ENCODE measurements at places on chromosomes 6 and 20.

GRCh38 chr6:137588472-137588871, 94.3 kb upstream of the OLIG3 start:
- no peak for DNase-seq

DNA sequence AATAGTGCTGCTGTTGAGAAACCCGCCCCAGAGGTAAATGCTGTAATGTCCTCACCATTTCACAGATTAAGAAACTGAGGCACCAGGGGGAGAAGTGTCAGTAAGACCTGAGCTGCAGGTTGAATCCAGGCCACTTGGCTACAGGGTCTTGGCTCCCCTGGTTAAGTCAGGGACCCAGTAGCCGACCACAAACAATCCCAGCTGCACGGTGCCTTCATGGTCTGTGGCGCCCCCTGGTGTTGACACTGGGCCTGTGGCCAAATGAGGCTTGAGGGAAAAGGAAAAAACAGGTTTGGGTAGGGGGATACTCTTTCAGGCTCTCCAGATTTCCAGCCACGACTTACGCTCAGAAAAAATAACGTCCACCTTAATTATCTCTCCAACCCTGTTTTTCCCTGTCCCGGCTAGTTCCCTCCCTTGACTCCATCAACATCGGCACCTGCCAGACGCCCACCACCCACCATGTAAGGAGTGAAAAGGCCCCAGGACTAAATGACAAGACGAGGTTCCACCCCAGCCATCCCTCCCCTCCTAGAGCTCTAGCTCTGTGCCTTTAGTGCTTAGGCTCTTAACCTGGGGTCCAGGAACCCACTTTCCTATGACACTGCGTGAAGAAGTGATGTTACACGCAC, 47.7 kb upstream of the POLR1H start:
- DNase-seq, result no peak

- no peak for DNase-seq
These were observed 192.4 kb upstream of the MYLIP start for GRCh38 chr6:15936503-15936902.

- DNase-seq, result no peak
These were observed 205.4 kb upstream of the CST7 start for GRCh38 chr20:24743641-24744040.

DNA sequence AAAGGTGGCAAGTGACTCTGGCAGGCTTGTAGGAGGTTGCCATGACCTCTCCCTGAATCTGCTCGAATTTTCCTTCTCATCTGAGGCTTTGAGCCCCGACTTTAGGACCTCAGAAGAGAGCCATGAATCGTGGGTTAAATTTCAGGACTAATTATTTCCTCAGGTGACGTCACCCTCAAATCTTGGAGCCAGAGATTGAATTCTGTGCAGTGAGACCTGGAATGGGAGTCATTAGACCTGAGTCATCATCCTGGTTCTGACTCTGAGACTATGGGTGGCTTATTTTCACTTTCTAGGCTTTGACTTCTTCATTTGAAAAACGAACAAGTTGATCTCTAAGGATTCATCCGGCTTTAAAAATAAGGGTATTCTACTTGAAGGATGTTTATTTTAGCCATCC, 48.5 kb upstream of the PDYN start:
- no peak for DNase-seq

- DNase-seq, result no peak
These were observed 25.1 kb downstream of the PRKN start for GRCh38 chr6:162702446-162702845.

DNA sequence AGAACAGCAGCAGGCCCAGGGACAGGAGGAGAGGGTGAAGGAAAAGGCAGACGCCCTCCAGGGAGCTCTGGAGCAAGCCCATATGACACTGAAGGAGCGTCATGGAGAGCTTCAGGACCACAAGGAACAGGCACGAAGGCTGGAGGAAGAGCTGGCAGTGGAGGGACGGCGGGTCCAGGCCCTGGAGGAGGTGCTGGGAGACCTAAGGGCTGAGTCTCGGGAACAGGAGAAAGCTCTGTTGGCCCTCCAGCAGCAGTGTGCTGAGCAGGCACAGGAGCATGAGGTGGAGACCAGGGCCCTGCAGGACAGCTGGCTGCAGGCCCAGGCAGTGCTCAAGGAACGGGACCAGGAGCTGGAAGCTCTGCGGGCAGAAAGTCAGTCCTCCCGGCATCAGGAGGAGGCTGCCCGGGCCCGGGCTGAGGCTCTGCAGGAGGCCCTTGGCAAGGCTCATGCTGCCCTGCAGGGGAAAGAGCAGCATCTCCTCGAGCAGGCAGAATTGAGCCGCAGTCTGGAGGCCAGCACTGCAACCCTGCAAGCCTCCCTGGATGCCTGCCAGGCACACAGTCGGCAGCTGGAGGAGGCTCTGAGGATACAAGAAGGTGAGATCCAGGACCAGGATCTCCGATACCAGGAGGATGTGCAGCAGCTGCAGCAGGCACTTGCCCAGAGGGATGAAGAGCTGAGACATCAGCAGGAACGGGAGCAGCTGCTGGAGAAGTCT, 25.5 kb downstream of the C20orf173 start:
- DNase-seq, result no peak

- DNase-seq, result no peak
These were observed 4.2 kb downstream of the BTNL2 start for GRCh38 chr6:32402812-32403211.

GRCh38 chr20:38307371-38308046, 3.6 kb downstream of the BPI start:
- DNase-seq, result no peak

DNA sequence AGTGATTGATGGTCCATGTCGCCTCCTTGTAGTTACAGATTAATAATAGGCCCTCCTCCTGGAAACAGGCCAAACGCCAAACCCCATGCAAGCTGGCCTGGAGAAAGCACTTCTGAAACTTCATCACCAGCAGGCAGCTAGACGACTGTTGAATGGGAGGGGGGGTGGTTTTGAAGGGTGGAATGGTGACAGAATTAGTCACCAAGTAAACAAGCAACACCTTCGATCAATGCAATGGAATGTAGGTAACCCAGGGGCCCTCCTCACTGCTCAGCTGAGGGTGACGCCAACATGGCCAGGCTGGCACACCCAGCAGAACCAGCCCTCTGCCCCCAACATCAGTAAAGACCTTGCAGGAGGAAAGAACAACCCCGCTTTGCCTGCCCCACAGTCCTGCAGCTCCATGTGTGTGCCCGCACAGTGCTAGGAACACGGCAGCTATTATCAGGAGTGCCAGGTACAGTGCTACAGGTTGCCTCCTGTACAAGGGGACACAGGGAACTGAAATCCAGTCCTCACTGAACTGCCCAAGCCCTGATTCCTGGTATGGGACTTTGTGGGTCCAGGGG, 2.7 kb downstream of the BCAS1 start:
- peak; percentile 48 for DNase-seq

- DNase-seq, result peak; percentile 86
These were observed 23.7 kb downstream of the MOCS3 start for GRCh38 chr20:50982363-50982762.

DNA sequence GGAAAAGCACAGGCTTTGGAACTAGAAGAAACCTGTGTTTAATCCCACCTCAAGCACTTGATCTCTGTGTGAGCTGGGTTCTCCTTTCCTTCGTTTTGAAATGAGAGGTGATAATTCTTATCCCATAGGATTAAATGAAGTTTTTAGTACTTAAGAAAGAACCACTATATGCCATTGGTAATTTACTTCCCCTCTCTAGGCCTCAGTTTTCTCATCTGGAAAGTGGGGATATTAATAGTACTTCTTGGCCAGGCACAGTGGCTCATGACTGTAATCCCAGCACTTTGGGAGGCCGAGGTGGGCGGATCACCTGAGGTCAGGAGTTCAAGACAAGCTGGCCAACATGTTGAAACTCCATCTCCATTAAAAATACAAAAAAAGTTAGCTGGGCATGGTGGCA, 14.1 kb downstream of the REM1 start:
- no peak for DNase-seq

DNA sequence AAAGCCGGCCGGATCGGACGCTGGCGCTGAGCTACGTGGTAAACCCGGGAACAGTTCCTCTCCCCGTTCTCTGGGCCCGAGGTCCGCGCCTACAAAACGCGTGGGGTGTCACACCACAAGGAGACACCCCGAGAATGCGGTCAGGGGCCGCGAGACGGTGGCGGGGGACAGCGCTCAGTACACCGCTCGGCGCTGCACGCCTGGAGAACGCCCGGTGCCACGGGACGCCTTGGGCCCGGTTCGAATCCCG, 670 bp downstream of the NCOA5 start:
- DNase-seq, result no peak

- DNase-seq, result no peak
These were observed 164.4 kb downstream of the SIM1 start for GRCh38 chr6:100300221-100300736.

DNA sequence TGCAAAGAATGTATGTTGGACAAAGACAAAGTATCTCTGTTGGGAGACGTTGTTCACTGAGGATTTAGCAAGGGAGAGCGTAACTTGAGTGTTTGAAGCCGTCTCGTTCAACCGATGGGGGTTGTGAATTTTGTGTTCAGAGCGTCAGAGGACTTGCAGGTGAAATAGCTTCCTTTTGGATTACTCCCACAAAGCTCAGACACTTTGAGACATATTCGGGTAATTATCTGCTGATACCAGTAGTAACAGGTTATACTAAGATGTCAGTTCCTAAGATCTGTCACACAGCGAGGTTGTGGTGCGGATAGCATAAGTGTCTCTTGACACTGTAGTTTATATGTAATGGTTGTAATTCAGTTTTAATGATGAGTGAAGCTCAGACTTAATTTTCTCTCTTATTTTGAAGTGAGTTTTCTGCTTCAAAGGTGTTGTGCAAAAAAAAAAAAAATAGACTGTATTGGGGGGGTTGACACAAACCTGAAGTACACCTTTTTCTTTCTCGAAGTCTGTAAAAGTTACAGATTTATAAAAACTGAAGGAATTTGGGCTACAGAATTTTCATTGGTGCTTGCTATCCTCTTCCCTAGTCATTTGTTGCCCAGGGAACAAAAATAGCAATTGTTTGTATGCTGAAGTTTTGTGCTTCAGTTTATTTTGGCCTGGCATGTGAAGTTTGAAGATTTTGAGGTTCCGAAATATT, 1.7 kb downstream of the ASXL1 start:
- DNase-seq, result no peak

GRCh38 chr6:137685798-137686375, 181.2 kb upstream of the TNFAIP3 start:
- DNase-seq, result no peak

DNA sequence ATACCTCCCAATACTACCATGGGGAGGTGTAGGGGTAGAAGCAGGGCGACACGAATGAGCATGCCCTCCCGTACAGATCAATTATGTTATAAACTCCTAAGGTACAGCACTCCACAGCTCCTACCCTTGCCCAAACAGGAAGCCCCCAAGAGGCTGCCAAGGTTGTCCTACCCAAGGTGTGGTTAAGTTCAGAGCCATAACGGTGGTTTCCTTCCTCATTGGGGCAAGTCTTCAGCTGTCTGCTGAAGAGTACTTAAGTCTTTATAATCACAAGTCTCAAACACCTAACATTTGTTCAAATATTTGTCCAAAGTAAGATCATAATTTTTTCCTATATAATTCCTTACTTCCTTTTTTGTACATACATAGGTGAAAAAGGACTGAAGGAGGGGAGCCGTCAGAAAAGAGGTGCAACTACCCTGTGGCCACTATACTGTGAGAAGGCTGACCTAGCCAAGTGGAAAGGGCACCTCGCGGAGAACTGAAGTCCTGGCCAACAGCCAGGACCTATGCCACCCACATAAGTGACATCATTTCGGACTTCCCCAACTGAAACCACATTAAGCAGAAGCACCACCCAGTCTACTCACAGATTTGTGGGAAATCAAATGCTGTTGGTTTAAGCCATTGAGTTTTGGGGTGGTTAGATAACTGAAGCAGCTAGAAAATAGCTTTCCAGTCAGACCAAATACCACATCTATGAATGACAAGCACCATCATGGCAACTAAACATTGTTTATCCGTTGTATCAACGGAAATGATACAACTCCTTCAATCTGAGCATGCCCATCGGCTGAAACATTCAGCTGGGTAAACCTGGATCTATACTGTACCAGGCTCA, 2.9 kb upstream of the RAB22A start:
- no peak for DNase-seq

DNA sequence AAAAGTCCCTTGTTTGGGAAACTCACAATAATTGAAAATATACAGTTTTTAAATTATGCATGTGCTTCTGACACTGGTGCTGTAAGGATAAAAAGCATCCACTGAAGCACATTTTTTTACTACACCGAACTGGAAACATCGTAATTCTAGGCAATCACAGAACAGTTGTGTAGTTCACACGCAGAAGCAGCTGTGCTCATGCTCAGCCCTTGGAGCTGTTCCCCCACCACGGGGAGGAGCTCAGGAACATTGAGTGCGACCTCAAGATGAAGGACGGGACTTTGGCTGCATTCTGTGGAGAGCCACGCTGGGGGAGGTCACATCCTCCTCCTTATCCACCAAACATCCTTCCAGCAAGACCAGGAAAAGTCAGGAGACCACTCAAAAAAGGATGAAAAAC, 466.3 kb upstream of the CDH4 start:
- no peak for DNase-seq

- no peak for DNase-seq
These were observed 181.1 kb downstream of the REV3L start for GRCh38 chr6:111301946-111302345.

GRCh38 chr6:35359744-35360348, 17.5 kb downstream of the PPARD start:
- DNase-seq, result peak; percentile 18

DNA sequence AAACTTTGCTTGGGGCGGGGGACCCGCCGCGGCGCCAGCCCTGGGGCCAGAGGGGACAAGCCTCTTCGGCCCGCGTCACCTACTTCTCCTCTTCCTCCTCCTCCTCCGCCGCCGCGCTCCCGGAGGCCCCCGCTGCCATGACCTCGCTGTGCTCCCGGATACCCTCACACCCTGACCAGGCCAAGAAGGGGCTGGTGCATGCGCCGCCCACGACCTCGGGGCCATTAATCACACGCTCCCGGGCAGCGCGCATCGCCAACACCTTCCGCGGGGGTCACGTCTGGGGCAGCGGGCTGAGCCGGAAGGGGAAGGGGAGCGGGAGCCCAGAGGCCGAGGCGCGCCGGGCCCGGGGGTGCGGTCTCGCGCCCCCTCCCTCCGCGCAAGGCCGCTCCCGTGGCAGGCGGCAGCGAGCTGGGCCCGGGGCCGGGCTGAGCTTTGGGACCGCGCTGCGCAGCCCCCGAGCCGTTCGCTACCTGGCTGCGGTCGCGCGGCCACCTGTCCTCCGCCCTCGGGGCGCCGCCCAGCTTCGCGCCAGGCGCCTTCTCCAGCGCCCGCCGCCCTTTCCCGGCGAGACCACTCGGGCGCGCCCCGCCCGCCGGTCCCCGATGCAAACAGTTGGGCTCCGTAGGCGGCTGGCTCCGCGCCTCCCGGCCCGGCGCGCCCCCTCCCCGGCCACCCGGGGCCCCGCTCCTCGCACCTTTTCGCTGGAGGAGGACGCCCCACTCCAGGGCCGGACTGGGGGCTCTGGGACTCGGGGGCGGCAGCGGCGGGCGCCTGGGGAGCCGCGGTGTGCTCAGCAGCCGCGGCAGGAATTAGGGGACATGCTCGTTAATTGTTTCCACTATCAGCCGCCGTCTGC, 575 bp upstream of the CNR1 start:
- no peak for DNase-seq

GRCh38 chr6:129681913-129682205, 28.1 kb downstream of the ARHGAP18 start:
- DNase-seq, result no peak

GRCh38 chr6:53651205-53651763, 14.3 kb downstream of the KLHL31 start:
- DNase-seq, result peak; percentile 79

All from prostate gland (tissue), 2 donors.